ENCODE measurements at places on chromosomes 5 and 9.

DNA sequence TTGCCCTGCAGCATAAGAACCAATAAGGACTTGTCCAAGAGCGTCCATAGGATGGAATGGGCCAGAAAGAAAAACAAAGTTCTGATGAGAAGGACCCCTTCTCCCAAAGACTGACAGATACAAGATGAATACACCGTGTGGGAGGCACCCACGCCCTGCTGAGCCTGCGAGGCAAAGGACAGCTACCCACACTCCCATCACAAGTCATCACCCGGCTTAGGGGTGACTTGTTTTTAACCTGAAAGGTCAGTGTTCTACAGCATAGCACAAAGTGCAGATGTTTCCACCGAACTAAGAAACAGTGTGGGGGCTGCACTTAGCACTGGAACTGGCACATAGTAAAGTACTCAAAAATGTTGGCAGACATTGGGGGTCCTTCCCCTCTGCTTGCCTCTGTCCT, 13.9 kb downstream of the TNIP1 start:
- DNase-seq = no peak

DNA sequence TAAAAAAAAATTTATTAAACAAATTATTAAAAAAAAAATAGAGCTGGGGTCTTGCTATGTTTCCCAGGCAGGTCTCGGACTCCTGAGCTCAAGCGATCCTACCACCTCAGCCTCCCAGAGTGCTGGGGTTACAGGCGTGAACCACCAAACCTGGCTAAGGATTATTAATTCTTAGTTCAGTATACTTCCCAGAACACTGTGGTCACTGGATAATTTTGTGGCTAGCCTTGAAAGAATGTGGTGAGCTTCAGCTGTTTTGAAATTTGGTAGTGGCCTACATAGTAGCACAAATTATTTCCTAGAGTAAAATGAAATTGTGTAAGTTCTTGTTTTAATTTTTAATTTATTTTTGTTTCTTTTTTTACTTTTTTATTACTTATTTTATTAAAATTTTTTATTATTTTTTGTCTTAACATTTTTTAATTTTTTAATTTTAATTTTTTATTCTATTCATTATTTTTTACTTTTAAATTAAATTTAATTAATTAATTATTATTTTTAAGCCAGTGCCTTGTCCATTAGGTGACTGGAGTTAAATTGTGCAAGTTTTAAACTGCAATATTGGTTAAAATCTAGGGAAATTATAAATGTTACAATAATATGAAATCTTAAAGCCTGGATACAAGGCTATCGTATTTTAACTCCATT, 23.0 kb downstream of the ARRDC3 start:
- no peak for DNase-seq

GRCh38 chr9:124047251-124047672, 35.7 kb downstream of the LHX2 start:
- DNase-seq = no peak

DNA sequence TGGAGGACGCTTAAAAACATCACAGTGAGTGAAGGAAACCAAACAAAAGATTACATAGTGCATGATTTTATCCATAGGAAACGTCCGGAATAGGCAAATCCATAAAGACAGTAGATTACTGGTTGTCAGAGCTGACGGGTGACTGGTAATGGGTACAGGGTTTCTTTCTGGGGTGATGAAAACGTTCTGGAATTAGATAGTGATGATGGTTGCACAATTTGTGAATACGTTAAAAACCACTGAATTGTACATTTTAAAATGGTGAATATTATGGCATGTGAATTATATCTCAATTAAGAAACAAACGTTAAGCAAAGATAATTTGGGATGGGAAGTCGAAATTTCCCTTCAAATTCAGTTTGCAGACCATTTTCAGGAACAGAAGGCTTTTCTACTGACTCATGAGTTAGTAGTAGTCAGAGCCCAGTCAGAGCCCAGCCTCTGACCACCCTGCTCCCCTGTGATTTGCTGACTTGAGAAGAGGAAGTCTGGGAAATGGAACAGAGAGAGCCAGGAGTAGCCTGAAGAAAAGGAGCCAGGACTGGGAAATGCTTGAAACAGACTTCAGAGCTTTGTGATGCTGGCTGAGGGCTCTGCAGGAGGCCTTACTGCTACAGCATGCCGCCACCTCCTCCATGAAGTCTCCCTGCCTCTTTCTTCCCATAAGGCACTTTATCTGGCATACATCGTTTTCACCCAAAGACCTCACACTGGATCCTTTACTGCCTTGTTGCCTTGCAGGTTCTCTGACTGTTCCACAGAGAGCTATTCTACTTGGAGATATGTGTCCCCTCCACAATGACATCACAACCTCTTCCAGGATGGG, 46.4 kb upstream of the CTNNA1 start:
- DNase-seq = peak; percentile 56

DNA sequence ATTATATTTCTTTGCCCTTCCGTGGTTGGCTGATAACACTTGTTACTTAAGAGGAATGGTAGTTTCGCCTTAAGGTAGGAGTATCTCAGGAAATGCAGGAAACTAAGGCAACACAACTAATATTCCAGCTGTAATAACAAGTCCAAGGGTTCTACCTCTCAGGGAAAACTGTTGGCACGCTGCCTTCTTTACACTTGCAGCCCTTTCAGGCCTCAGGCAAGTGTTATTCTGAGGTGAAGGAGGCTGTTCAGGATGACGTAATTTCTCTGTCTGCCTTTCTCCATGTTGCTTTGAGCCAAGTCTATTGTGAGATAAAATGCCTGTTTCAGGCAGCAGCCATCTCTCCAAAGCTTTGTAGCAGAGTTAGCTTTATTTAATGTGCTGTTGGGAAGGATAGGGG, 38.0 kb downstream of the VCAN start:
- DNase-seq = peak; percentile 61

DNA sequence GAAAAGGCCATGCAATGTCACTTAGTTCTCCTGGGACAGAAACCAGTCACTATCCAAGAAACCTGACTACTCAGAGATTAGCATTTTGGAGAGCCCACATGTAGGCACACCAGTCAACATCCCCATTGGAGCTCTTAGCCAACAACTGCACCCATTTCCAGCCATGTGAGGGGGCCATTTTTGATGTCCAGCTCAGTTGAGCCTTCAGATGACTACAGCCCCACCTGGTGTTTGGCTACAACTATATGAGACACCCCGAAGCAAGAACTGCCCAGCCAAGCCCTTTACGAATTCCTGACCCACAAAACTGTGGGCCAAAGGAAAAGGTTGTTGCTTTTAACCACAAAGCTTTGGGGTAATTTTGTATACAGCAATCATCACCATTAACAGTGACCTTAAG, 300.1 kb downstream of the ASTN2 start:
- no peak for DNase-seq

DNA sequence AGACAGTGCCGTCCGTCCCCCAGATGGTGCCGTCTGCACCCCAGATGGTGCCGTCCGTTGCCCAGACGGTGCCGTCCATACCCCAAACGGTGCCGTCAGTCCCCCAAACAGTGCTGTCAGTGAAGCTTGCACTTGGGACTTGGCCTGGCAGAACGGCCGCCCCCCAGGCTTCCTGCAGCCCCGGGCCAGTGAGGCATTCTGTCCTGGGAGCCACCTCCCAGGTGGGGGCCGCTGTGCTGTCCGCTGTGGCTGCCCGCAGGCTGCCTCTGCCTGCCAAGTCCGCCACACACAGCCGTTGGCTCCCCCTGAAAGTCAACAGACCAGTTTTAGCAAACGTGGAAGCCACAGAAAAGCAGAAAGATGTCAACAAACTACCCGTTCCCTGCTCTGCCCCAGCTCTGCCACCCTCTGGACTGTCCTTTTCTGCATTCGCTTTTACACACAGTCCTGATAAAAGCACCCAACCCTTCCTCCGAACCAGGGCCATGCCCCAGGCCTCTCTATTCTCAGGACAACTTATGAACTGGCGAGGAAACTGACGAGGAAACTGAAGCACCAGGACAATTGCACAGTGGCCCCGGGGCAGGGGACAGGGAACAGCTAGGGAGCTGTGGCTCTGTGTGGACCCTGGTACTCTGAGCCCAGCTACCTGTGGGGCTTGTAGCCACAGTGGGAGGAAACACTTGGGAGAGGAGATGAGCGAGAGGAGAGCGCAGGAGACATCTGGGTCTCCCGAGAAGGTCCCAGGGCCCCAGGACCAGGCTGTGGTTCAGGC, 39.6 kb upstream of the RXRA start:
- DNase-seq = no peak

DNA sequence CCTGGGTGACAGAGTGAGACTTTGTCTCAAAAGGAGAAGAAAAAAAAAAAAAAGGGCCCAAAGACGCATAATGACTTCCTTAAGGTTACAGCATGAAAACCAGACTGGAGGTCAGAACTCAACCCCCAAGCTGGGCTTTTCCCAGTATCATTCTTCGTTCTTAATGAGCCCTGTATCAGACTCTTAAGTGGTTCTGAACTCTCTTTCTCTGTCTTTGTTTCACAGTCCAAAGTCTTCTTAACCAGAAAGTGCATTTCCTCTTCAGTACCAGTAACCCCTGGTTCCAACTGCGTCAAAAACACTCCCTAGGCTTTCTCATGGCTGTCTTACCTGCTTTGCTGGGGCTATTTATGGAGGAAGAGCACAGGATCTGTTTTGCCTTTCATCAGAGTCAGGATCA, 38.4 kb upstream of the SHB start:
- no peak for DNase-seq

GRCh38 chr9:97704345-97704677, 7.2 kb upstream of the XPA start:
- peak; percentile 29 for DNase-seq

GRCh38 chr9:87152256-87152655, 204.9 kb upstream of the GAS1 start:
- no peak for DNase-seq

DNA sequence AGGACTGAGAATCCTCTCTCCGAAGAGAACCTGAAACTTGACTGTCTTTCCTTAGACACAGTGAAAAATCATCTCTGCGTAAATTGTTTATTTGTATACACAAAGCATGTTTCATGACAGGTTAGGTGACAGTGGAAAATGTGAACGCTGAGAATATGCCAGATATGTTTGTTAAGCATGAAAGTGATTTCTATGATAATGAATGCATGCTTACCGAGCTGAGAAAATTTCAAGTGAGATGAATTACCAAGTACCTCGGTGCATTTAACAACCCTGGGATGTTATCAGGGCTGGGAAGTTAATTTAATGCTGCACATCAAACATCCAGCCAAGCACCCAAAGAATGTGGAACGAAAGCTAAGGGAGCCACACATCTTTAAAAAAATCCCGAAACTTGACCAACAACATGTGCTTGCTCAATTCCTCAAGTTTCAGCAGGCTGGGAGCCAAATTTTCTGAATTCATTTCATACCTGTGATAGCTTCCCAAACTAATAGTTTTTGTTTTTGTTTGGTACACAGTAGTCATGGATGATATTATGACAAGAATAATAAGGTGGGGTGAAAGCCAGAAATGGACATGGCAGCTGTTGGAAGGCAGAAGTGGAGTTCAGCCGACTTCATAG, 336.9 kb downstream of the ARHGEF28 start:
- DNase-seq = peak; percentile 65

GRCh38 chr9:28782630-28783029, 1209.3 kb upstream of the C9orf72 start:
- DNase-seq = no peak

- no peak for DNase-seq
These were observed 85.0 kb upstream of the RARS1 start for GRCh38 chr5:168401226-168401625.
